Bronchial epithelial cell (primary cell): ENCODE measurements at places on chromosomes 2 and 18.

DNA sequence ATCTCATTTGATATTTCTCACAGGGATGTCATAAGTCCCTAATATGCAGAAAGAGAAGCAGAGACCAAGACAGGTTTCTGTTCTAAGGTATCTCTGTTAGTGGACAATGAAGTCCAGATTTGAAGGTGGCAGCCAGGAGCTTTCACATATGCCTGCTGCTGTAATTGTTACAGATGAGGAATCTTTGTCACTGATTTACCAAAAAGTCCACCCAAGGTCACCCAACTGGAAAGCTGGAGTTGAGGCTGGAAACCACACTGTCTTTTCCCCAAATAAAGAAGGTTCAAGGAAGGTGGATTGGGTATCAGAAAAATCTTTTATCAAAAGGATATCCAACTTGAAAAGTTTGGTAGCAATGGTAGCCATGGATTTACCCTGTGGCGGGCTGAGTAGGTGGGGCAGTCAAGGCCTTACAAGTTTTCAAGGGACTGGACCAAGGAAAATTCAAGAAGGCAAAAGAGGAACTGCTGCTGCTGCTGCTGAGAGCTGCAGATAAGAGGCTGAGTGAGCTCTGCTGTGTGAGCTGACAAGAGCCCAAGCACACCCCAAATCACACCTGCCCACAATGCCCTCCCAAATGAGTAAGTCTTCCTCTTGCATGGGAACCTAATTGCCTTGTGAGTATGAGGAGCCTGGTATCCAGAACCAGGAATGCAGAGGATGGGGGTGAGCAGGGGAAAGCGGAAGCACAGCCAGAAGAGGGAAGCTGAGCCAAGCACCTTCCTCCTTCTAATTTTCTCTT lies 241.2 kb downstream of the ANAPC1 start:
- peak; percentile 26 for DNase-seq

DNA sequence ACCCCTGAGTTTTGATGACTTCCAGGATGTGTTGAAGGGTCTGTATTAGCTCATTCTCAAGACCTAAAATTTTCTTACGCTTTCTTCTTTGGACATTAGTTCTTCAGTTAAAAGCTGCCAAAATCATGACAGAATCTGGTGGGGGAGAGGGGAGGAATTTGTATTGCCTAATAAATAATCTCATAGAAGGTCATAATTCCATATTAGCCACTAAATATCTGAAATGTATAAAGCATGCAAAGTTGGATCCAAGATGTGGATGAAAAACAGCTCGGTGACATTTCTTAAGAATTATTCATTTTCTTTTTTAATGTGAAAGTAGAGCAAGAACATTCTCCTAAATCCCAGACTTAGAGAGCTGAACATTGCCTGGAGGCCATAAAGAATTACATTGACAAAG lies 120.1 kb downstream of the MMADHC start:
- no peak for DNase-seq

- no peak for DNase-seq
Measured at GRCh38 chr2:131039535-131039907, 53.7 kb downstream of the FAM168B start.

DNA sequence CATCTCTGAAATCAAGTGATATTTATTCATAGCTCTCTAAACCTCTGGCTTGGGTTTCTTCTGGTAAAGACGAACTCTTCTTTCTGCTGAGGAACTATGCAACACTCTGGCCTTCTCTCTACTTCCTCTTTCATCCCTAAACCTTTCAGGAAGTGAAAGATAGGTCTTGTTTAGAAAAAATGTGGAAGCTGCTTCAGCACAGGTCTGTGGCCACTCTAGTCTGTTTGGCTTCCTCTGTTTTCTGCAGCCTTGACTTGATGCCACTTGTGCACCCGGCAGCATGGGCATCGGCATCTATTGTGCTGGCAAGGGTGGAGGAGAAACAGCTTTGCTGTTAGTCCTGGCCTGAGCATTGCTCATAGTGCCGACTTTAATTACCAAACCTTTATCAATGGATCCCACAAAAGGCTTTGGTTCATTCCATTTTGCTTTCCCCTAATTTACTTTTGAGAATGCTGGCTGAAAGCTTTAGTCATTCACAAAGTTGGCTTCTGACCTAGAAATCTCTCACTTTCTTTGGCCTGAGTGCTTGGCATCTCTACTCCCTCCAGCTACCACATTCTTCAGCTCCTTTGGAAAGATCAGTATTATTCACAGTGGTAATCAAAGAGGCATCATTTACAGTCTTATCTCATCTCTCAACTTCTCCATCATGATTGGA lies 32.0 kb upstream of the GPR39 start:
- no peak for DNase-seq

GRCh38 chr2:146244830-146245229 lies 1600.0 kb upstream of the ACVR2A start:
- no peak for DNase-seq
